ENCODE measurements at places on chromosomes 2 and 18.

DNA sequence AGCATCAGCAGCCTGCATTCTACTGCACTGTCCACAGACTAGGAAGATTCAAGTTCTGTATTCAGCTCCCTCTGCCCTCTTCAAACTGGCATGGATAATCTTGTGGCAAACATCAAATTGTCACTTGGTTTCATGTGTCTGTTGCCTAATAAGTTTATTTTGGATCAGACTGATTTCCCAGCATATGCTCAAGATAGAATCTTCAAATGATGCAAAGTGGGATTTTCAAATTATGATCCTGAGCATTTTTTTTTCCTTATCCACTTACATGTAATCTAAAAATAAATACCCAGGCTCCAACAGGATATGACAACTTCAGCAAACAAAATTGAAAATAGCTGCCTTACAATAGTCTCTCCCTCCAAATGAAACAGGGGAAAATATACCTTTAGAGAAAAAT, 160.9 kb upstream of the VRK2 start:
- DNase-seq: no peak

DNA sequence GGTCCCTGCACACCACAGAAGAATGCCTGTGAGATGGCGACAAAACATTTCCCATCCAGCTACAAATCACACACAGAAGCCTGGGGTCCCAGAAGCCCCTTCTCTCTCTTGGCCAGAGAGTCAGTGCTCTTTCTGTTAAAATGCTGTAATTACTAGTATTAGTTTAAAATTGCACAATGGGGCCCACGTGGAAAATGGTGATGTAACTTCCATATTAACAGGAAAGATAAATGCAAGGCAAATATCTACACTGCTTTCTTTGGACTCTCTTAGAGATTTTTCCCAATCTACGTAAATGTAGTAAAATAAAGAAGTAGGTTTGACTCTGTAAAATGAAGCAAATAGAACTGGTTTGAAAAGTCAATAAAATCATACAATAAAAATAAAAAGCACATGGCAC, 113.9 kb upstream of the TFCP2L1 start:
- no peak for DNase-seq

- DNase-seq: no peak
These were observed 8.7 kb upstream of the TGIF1 start for GRCh38 chr18:3441290-3441689.

DNA sequence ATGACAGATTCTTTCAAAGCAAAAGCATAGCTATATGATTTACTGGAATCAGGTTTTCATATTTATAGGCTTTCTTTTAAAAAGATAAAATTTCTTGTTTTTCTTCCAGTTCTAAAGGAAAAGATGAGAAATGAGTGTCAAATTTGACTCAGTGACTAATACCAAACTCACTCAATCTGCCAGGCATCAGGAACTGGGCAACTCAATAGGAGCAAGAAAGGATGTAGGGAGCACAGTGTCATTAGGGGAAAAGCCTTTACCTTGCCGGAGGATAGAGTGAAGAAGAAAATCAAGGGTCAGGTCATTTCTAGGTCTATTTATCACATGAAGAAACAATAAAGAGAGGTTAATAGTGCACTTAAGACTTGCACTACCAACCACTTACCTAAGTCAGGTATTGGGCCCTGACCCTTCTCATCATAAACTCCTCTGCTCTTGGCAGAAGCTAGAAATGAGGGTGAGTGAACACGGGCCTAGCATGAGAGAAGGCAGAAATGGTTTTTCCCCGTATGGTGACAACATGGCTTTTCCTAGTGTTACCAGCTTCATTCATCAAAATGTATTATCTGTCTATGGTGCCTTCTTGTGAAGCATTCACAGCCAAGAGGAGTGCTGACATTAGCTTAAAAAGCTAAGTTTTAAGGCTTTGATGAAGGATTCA, 151.0 kb downstream of the ARHGAP15 start:
- DNase-seq: no peak

- no peak for DNase-seq
These were observed 457.0 kb upstream of the HNMT start for GRCh38 chr2:137507237-137507636.

DNA sequence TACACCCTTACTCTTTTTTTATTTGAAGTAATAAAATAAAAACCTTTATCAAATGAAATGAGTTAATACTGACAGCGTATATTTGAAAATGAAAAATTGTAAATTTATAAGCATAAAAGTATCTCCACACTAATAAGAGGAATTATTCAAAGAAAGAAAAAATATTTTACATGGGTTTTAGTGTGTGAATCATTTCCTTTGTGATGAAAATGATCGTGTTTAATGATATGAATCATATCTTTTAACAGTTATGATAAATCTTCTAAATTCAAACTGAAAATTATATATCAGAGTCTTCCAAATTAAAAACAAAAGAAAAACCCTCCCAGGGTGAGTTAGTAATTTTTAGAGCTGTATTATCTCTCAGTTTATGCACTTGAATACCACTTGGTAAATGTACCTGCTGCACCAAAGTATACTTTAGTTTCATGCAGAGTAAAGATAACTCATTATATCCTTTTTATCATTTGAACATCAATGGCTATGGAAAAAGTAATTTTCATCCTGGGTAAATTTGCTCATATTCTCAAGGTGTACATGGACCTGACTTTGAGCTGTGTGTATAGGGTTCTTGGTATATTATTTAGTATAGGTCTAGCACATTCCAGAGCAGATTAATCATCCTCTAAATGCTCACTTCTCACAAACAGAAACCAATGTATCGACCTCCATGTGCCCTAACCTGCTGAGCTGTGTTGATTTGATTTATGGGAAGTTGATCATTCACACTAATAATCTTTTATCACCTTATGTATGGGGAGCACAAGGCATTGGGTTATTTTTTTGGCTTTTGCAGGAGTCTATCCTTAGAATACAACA, 98.7 kb upstream of the VWC2L start:
- no peak for DNase-seq

DNA sequence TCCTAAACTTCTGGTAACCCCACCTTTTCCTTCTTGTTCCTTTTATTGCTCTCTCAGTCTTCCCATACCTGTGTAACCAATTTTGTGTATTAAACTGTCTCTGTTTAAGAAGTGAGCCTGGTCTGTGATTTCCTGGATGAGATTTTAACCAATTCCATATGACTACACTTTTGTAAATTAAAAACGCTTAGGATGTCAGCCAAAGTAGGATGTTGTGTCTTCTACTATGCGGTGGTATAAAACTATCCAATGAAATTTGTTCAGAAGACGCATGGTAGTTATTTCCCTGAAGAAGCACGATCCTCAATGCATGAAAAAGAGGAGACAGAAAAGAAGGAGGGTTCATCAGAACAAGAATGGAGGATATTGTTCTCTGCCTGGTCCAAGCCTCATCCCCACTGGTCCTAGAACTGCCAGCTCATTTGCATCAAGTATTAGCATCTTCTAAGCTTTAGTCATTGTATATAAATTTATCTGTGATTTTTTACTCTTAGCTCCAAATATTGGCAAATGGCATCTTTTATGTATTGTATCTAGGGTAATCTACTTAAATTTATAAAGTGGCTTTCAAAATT, 127.4 kb downstream of the TGIF1 start:
- DNase-seq: no peak

- DNase-seq: no peak
These were observed 277.3 kb downstream of the SS18 start for GRCh38 chr18:25813110-25813509.

- no peak for DNase-seq
These were observed 170.0 kb upstream of the EPAS1 start for GRCh38 chr2:46127176-46127575.

DNA sequence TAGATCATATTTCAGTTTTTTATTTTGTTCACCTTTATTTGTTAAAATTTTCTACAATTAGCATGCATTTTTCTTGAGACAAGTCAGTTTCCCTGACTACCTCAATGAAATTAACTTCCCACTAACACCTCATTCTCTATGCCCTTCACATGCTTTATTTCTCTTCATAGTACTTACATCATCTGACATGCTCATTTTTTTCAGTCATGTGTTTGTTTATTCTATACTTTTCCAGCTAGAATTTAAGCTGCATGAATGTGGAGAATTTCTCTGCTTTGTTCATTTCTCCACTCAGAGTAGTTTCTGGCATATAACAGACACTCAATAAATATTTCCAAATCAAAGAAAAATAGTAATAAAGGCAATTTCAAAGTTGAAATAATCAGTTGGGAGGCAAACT, 78.9 kb upstream of the SCN7A start:
- no peak for DNase-seq

DNA sequence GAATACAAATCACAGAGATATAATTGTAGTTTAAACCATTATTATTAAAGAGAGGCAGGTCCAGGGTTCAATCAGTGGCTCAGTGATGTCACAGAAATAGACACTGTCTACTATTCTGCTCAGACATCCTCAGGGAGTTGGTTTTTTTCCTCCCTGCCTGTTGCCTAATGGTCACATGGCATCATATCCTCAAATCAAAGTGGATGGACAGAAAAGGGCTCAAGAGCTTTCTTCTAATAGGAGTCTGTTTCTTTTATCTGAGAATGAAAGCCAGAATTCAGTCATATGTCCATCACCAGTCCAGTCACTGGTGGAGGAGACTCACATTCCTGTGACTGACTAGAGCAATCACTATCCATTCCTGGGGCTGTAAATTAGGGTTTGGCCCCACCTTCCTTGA, 27.9 kb upstream of the EPC2 start:
- no peak for DNase-seq

GRCh38 chr2:231632559-231633142, 40.0 kb downstream of the TEX44 start:
- DNase-seq: no peak

DNA sequence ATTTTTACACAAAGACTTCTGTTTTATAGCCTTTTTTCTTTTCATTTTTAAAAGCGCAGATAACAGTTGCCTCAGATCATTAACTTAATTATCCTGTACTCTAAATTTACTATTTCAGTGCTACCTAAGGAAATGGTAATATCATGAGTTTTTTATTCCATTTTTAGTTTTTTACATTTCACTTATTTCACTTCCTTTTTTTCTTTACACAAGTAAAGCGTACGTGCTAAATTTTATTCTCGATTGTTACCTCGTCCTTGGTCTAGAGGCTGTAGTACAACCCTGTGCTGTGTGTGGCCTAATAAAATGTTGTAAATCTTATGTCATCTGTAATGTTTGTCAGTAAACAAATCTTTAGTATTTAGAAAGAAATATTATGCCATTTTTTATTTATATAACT, 49.2 kb downstream of the CRIM1 start:
- DNase-seq: no peak

DNA sequence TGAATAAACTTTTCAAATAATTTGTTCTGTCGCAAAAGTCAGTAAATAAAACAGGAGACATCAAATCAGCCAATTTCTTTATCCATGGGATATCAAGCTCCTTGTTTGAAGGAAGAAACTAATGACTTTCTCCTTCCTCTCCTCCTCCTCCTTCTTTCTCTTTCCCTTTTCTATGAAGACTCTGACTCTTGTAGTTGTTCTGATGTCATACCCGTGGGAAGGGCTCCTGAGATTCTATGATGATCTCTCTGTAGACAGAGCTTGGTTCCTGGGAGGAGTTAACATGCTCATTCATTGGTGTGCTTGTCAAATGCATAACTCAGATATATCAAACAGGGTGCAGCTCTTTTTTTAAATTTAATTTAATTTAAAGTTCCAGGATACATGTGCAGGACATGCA, 118.7 kb upstream of the KCTD1 start:
- DNase-seq: no peak

GRCh38 chr2:234843411-234843810, 108.4 kb upstream of the SH3BP4 start:
- DNase-seq: no peak

GRCh38 chr2:214591366-214591765, 180.5 kb downstream of the VWC2L start:
- no peak for DNase-seq

DNA sequence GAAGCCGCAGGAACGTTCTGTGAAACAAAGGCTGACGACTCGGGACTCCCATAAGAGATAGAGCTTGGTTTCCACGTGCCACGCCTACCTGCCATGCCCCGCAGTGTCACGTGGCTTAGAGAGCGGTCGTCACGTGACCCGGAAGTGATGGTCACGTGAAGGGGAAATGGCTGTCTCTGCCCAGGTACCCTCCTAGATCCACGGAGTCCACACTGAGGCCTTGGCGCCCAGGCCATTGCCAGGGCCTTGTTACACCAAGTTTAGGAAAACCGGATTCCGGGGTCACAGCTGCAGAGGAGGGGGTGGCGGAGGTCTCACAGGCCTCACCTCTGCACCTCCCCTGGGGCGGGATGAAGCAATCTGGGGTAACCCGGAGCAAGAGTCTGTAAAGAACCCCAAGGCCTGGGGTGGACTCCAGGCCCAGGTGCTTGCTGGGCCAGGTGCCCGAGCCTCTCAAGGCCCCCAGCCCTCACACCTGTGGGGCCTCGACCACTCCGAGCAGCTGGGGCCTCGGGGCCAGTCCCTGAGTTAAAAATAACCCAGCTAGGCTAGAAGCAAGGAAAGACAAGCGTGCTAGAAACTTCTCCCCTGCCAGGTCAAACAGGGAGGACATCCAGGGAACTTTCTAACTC, 113.5 kb upstream of the ZNF236 start:
- DNase-seq: no peak

DNA sequence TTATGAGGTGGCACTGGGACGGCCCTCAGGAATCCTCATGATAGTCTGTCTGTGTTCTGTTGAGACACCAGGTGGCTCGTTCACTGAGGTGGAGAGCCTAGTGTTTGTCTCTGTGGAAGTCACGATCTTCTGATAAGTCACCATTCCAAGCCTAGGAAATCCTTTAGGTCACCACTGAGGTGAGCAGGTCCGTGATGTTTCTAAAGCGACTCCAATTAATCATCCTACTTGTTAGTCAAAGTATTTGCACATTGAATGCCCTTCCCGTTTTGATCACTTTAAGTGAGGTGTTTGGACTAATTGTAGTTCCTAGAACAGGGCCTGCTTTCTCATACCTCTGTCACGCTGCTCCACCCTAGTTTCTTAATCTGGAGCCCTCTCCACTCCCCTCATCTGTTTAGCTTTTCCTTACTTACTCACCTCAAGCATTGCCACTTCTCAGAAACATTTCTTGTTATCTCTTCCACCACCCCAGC, 28.0 kb upstream of the DSG3 start:
- DNase-seq: no peak

DNA sequence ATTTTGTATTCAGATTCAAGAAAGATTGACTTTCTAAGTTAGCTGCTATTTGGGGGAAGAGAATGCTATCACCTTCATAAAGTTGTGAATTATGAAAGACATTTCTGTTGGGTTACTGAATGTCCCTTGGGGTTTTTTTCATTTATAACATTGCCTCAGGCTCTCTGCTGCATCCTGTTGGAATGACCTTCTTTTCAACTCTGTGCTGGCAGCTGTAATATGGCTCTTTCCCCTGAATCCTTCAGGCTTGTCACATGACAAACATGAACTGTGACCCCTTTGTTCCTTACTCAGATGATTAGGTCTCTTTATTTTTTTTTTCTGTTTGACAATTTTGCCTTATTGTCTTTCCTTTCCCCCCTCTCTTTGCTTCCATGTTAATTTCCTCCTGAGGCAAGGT, 159.8 kb downstream of the TAF4B start:
- DNase-seq: no peak

DNA sequence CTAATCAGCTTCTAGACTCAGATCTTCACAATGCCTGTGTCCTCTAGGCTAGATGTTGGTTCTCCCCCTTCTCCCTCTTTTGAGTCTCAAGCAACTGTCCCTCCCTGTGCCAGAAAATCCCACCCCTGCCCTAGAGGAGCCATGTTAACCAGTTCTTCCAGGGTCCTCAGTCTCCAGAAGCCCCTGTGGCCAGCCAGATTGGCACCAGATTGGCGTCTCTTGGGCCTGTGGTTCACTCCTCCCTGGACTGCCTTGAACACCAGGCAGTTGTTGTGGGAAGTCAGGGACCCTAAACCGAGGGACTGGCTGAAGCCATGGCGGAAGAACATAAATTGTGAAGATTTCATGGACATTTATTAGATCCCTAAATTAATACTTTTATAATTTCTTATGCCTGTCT, 36.6 kb downstream of the CYP26B1 start:
- no peak for DNase-seq
